ENCODE measurements at places on chromosomes 5 and 9.

DNA sequence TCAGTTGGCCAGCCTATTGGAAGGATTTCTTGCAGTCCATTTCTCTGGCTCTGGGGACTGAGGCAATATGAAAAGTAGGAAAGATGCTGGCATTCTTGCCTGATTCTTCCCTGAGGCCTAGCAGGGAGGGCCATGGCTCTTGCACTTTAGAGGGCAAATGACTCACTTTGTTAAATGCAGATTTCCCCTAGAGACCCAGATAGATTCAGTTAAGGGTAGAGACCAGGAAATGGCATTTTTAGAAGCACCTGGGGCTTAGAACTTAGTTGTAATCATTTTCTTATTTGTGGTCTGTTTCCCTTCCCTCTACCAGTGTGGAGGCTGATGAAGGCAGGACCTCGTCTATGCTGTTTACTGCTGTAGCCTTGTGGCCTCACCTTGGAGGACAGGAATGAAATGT is 112.8 kb upstream of the NR3C1 start:
- no peak for DNase-seq

- DNase-seq: no peak
Measured at GRCh38 chr5:167684251-167684650, 607.2 kb upstream of the WWC1 start.

DNA sequence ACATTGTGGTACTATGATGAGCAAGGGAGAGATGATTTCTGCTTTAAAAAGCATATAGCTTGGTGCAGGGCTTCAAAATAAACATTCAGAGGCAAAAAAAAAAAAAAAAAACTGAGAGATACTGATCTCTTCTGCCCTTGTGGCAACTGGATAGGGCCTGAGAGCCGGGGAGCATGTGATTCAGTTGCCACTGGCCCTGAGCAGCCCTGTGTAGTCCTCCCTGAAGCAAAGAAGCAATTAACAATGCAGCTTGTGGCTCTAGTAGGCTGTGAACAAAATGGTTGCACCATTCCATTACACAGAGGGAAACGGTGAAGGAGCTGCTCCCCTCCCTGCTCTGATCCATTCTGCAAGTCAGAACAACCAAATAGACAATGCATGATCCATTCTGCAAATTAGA is 347.5 kb upstream of the DAB2 start:
- no peak for DNase-seq

GRCh38 chr5:60701321-60701968 is 1.5 kb upstream of the DEPDC1B start:
- no peak for DNase-seq

- no peak for DNase-seq
Measured at GRCh38 chr5:79936646-79937216, 54.3 kb downstream of the MTX3 start.

- no peak for DNase-seq
Measured at GRCh38 chr5:132459031-132459982, 31.3 kb downstream of the IRF1 start.

DNA sequence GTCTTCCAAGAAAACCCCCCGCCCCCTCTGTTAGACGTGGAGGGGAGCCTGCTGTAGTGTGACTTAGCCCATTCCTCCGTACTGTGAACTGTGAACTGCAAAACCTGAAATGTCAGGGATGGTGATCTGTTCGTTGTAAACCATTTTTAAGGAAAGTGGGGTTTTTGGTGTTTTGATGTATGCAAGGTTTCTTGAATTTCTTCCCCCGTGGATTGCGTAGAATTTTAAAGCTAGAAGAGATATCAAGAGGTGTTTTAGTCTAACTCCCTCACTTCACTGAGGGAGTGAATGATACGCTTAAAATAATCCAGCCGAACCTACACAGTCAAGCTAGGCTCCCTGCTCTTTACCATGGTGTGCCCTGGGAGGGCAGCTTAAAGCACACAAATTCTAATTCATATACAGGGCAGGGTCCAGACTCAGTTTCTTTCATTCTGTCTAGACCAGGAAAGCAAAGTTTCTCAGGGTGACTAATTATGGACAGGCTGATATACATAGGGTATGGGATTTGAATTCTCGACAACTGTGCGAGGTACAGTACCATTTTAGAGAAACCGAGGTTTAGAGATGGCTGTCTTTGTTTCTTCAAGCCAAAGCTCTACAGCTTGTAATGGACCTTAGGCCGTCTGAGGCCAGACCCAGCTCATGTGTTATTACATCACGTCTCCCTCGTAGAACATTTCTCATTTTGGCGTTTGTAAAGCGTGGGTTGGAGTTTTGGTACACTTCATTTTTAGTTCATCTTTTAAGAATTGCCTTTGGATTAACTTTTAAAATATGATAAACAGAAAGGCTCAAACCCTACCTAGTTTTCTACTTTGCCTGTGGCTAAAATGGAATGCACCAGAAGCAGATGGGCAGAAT is 2.7 kb downstream of the PTGER4 start:
- no peak for DNase-seq

DNA sequence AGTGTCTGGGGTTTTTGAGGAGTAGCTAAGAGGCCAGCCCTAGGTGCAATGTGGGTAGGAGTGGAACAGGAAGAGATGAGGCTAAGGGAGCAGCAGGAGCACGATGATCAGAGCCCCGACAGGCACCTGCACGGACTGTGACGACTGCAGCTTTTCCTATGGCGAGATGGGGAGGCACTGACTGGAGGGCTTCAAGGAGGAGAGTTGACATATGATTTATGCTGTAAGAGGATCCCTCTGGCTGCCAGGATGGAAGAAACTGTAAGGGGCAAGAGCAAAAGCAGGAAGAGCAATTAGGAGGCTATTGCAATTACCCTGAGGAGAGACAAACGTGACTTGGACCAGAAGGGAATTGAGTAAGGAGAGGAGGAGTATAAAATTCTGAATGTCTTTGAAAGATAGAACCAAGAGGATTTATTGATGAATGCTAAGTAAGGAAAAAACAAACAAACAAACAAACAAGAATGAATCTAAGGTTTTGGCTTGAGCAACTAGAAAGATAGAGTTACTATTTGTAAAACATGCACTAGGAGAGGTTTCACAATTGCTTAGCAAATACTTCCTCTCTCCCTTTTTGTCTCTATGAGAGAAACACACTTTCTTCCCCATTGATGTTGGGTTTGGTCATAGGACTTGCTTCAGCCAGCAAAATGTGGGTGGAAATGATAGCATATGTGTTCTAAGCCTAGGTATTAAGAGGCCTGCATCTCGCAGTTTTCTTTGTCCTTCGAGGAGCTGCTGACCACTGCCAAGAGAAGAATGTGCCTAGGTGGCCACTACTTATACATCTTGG is 32.9 kb downstream of the TRPC7 start:
- DNase-seq: no peak

- DNase-seq: no peak
Measured at GRCh38 chr5:96036301-96036700, 74.7 kb upstream of the ELL2 start.

- DNase-seq: no peak
Measured at GRCh38 chr5:38551030-38552017, 5.1 kb downstream of the LIFR start.

DNA sequence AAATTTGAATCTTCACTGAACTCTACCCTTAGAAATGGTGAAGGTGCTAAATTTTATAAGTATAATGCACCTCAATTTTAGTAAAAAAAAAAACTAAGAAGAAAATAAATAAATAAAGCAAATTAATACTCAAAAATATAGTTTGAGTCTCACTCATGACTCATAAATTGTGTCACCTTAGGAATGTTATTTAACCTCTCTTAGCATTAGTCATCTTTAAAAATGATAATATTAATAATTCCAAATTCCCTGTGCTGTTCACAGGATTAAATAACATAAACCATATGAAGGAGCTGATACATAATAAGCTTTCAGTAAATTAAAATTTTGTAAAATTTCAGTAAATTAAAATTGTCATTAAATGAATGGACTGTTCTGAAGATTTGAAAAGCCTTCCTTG is 339.8 kb upstream of the RGMB start:
- DNase-seq: no peak

DNA sequence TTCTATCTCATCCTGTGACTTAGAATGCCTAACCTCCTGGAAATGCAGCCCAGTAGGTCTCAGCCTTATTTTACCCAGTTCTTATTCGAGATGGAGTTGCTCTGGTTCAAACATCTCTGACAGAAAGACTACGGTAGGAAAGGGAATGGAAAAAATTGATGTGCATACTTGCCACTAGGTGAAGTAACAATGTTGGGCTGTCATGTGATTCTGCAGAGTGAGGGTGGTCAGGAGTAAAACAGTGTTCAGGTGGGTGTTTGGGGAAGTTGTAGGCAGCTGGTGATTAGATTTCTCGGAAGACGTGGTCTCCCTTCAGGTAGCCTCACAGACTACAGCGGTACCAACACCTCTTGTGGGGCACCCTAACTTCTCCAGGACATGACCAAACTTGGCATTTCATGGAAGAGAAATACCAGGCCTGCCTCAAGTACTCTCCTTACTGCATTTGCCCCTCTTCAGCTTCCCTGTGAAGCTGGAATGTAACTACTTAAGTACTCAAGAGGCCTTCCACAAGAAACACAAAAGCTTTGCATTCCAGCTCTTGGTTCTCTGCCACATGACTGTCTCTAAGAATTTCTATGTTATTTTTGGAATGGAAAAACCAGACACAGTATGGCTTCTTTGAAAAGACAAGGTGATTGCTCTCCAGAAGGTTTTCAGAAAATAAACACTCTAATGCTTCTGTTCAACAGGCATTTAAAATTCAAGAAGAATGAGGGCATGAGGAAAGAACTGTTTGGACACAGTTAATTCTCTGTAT is 17.4 kb upstream of the ENTREP1 start:
- no peak for DNase-seq

DNA sequence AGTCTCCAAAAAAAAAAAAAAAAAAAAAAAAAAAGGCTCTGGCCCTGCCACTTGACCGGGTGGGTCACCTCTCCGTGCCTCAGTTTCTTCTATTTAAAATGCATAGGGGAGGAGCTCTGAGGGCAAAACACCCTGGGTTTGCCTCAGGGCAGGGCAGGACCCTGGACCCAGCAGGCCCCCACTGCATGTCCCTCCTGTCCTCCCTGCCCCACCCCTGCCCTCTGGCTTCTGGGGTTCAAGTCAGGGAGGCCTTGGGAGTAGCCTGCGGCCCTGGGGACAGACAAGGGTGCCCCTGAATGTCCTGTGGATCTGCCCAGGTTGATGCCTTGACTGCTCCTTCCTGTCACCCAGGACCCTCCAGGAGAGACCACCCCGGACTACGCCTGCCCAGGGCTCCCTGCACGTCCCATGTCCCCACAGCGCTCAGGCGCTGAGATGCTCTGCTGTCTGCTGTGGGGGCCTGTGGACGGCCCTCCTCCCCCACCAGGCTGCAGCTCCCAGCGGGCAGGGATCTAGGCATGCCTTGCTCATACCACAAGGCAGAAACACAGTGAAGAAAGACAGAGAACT is 35.4 kb downstream of the ADAMTS2 start:
- DNase-seq: no peak

- DNase-seq: no peak
Measured at GRCh38 chr9:135491764-135492163, 8.7 kb upstream of the MRPS2 start.

- DNase-seq: no peak
Measured at GRCh38 chr5:124404796-124405195, 341.6 kb downstream of the ZNF608 start.

DNA sequence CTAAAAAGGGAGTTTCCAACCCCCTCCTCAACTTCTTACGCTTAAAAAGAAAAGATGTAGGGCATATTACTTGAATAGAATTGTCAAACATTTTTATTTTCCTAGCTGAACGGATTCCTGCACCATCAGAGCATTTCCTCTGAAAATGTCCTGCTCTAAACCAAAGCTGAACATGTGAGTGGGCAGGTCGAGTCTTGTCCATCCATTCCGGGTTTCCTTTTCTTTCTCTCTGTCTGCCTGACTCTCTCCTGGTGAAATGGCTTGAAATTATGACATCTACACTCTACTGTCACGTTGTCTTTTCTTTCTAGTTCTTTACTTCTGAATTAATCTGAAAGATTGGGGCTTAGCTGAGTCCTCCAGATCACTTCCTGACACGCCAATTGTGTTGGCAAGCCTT is 39.2 kb upstream of the PTPN3 start:
- no peak for DNase-seq

- no peak for DNase-seq
Measured at GRCh38 chr9:81827616-81828296, 100.5 kb upstream of the SPATA31D4 start.

GRCh38 chr5:171721464-171721863 is 64.2 kb upstream of the SMIM23 start:
- DNase-seq: no peak

GRCh38 chr9:15972760-15973159 is 419.9 kb downstream of the CCDC171 start:
- no peak for DNase-seq

DNA sequence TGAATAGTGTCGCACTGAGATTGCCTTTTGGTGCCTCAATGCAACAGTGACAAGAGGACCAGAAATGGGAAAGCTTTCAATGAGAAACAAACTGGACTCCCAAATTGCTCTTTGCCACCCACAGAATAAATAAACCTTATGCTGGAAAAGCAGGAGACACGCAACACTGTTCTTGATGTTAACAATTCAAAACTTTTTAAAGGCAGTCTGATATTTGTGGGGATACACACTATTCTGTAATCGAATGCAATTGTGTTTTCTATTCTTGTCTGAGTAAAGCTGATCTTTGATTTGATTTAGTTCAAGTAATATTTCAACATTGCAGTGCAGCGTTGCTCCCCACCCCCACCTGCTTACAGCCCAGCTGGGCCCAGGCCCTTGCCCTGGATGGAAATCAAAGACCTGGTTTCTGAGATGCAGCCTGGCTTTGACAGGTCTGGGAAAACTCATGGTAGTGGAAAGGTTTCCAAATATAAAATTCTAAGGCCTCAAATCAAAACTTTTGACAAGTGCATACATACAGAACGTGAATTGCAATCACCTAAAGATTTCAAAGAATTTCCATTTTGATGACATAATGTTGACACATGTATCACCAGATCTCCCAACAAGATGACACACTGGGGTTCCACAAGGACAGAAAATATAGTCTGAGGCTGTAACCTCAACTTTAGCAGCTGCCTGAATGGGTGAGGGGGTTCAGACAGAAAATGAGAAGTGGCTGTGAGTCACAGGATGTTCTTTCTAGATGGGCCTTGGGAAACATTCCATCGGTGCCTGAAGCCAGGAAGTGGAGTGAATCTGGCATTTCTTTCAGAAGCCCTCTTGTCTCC is 55.1 kb downstream of the ABCA1 start:
- DNase-seq: no peak

DNA sequence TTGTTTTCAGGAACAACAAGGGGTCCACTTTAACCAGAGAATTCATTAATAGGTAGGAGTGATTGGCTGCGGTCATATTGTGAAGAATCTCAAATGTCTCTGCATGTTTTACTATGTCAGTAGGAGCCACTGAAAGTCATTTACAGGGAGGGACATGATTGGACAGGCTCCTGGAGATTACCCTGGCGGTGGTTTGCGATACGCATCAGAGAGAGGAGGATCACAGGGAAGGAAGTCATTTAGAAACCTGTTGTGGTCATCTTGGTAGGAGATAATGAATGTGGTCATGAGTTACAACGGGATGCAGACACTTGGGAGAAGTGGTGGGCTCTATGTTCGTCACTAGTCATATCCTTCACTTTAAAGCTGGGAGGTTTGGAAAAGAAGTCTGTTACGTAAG is 262.8 kb downstream of the FAM114A2 start:
- DNase-seq: no peak
